ENCODE measurements at places on chromosomes 13 and 19.

DNA sequence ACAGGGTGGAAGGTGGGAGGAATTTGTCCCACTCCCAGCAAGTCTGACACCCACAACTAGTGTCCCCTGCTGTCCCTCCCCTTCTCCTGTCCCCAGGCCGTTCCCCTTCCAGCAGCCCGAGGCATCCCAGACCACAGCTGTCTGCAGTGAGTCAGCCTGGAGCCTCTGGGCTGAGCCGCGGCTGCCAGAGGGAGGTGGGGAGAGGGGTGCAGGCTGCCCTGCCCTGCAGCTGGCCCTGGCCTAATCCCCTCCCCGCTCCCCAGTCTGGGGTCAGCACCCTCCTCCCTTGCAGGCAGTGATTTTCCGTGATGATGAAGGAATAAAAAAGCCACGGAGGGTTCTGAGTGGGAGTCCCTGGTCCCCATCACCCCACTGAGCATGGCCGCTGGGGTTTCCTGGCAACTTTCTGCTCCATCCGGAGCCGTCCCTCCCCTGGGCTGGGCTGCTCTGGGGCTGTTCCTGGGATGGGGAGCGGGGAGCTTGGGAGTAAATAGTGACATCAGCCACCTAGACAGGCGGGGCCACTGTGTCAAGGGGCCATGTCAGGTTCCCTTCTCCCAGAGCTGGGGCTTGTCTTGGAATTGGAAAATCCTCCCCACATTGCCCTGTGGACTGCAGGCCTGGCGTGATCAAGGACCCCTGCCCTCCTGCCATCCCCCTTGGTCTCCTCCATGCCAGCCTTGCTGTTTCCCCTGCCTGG is 16.8 kb downstream of the SPC24 start:
- peak; percentile 84 for DNase-seq

DNA sequence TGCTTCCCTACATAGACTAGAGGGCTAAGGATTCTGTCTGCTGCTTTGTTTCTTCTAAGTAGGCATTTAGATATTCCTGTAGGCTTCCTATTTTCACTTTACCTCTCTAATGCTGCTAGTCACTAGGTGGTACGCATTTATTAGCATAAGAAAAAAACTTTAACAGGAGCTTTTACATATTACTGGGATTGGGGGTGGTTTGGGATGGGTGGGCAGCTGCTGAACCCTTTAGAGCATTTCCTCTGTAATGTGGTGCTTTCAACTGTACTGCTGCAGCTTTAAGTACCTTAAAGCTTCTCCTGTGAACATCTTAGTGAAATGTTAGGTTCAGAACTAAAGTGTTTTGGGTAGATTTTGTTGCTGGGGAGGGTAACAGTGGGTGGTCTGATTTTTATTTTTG is 92.6 kb downstream of the ZNF486 start:
- no peak for DNase-seq

DNA sequence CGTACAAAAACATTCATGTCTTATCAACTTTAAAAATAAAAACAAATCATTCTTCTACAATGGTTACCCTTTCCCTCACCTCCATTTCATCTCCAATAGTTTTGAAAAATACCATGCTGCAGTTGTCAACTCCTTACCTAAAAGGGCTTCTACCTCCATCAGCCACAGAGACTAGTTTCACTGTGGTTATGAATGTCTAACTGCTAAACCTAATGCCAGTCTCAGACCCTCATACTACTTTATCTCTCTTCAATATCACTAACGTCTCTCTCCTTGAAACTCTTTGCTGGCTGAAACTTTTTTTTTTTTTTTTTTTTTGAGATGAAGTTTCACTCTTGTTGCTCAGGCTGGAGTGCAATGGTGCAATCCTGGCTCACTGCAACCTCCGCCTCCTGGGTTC is 27.1 kb downstream of the LNX2 start:
- no peak for DNase-seq

DNA sequence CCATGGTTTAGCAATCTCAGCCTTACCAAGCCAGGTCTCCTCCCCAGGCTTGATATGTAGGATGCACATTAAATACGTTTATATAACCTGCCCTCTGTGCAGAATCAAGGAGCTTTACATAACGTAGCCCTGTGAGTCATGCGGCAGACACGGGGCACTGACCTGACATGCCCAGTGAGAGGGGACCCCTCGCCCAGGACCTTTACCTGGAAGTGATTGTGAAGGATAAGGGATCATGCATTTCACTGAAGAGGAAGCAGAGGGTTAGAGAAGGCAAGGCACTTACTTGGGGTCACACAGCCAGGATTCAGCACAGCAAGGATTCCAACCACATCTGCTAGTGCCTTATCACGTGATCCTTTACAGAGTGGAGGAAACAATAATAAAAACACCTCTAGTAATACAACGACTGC is 18.9 kb upstream of the FOSB start:
- no peak for DNase-seq

DNA sequence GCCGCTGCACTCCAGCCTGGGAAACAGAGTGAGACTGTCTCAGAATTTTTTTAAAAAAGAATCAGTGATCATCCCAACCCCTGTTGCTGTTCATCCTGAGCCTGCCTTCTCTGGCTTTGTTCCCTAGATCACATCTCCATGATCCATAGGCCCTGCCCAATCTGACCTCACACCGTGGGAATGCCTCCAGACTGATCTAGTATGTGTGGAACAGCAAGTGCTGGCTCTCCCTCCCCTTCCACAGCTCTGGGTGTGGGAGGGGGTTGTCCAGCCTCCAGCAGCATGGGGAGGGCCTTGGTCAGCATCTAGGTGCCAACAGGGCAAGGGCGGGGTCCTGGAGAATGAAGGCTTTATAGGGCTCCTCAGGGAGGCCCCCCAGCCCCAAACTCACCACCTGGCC is at the start of gene KLK2:
TSS of gene KLK2 (plus strand) at position 384 of the 400 bp plus-strand sequence. CDS start 35 bp downstream, outside the sequence.
- no peak for DNase-seq

GRCh38 chr13:28659621-28659970 is 666 bp downstream of the POMP start:
- DNase-seq = no peak

- DNase-seq = no peak
Observed at GRCh38 chr13:98869408-98870090, 108.3 kb downstream of the DOCK9 start.

GRCh38 chr19:23789246-23789645 is 30.6 kb upstream of the ZNF681 start:
- no peak for DNase-seq

DNA sequence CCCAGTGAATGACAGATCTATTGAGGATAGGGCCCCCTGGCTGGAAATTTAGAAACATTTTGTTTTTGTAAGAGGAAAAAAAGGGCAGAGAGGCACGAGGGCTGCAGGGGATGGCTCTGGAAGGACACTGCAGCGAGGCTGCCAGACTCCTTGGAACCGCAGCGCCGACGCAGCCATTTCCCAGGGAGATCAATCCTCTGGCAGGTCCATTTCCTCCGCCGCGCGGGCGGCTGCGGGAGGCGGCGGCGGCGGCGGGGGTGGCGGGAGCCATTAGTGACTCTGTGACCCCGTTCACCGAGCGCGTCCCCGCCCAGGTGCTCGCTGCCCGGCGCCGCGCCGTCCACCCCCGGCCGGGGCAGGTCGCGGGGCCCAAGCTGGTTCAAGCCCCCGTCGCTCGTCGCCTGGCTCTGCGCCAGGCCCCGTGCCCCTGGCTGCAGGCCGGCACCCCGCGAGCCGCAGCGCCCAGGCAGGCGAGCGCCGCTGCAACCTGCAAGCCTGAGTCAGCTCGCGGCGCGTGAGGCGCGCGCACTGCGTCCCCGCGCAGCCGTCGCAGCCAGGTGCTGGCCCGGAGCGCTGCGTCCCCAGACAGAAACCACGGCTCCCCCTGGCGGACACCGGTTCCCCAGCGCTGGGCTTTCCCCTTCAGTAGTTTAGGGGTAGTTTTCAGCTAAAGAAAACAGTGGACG is 192.6 kb downstream of the KATNAL1 start:
- DNase-seq = peak; percentile 95

- DNase-seq = no peak
Observed at GRCh38 chr19:23771316-23771715, 12.6 kb upstream of the ZNF681 start.

DNA sequence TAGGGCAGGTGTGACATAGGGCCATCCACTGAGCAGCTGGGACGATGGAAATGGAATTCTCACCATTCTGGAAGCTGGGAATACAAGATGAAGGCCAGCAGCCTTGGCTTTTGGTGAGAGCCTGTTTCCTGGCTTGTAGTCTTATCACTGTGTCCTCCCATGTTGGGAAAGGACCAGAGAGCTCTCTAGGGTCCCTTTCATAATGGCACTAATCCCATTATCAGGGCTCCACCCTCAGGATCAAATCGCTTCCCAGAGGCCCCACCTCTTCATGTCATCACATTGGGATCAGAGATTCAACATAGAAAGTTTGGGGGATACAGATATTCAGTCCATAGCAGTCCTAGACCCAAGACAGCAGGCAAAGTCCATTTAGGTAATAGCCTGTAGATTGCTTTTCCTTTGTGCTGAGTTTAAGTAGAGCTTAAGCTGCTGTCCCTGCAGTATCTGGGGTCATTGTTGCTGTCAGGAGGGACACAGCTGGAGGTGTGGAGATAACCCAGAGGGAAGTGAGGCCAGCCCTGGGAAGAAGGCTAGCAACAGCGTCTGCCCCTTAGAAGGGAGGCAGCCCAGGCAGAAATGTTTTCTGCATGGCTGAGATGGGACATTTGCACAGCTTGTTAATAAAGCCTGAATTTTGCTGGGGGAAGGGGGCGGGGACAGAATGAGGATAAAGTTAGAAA is 136.5 kb upstream of the GPR12 start:
- no peak for DNase-seq

DNA sequence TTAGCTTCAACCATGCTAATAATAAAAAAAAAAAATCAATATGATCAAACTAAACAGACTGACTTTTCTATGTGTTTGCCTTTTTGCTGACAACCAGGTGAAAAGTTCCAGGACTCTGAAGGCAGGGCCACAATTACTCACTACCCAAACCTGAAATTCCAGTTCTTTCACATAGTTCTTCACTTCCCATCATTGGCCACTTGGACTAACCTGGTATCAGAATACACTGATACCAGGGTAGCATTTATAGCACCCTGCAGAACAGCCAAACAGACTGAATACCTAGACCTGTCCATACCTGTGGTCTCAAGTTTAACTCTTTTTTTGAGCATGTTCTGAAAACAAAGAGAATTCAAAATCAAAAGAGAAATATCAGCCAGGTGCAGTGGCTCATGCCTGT is 25.1 kb downstream of the ELF1 start:
- DNase-seq = no peak

- no peak for DNase-seq
Observed at GRCh38 chr19:1144741-1145140, 29.3 kb downstream of the SBNO2 start.

GRCh38 chr13:95485518-95486144 is 66.9 kb upstream of the CLDN10 start:
- DNase-seq = no peak

- no peak for DNase-seq
Observed at GRCh38 chr13:110680852-110681251, 25.1 kb downstream of the CARS2 start.

DNA sequence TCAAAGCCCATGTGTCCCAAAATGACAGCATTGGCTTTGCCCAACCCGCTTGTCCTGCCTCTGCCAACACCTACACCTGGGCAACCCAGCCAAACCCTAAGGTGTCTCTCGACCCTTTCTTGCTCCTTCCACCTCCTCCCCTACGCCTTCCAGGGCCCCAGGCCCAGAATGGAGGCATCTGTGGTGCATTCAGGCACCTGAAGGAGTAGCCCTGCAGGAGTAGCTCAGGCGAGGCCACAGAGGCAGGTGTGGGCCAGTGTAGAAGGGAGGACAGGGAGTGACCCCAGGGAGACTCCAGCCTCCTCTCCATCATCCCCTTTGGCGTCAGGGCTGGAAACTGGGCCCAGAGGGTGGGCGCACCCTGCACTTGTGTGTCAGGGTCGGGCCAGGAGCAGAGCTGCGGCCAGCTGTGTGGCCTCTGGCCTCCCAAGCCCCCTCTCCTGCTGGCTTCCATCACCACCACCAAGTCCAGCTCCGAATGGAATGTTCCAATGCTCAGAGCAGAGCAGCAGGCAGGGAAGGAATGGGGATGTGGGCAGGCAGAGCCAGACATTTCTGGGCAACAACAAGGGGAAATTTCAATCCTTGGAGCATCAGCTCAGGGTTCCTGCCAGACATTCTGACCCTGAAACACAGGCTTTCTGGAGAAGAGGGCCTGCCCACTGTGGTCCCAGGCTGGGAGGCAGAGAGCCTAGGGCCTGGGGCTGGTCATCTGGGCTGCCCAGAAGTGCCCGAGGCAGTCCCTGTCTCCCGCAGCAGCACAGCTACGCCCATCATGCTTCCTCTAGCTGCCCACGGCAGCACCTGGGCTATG is 16.4 kb downstream of the PLEKHF1 start:
- no peak for DNase-seq

DNA sequence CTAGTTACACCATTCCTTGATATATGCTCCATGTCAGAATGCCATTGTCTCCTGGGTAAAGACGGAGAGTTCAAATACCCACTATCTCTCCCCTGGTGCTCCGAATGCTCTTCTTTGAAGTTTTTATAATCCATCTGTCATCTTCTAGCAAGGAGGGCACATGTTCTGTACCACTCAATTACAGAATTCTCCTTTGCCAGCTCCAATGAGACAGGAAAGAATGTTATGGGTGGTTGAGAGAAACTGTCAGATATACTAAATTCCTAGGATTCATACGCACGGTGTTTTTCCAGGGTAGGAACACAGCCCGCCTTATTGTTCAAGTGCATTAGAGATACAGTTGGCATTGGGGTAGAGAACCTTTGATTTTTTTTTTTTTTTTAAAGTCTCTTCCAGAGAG is 118.0 kb upstream of the ZNF536 start:
- no peak for DNase-seq

DNA sequence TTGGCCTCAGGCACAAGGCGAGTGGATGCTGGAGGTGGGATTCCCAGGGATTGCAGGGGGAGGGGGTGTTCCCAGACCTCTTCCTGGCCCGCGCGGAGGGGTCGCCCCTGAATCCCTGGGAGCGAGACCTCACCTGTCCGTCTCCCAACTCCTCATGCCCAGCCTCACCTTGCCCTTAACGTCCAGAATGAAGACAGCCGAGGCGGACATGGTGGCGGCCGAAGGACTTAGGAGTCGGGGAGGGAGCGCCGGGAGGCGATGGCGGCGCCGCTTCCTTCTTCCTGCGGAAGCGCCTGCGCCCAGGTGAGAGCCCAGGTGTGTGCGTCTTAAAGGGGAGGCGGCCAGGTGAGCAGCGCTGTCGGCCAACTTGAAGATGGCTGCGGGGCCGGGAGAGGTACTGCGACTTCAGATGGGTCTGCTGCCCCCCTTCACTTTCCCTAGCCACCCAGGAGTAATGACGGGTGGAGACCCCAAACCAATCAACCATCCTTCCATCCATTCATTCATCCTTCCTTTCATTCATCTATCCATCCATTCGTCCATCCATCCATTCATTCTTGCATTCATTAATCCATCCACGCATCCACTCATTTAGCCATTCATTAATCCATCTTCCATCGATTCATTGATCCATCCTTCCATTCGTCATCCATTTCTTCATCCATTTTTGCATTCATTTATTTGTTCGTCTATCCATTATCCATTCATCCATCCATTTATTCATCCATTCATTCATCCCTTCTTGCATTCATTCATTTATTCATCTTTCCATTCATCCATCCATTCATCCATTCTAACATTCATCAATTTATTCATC is at the start of gene AP1M2:
TSS of gene AP1M2 (minus strand) at position 291 of the 817 bp plus-strand sequence. CDS start at position 210, 81 bp downstream.
- no peak for DNase-seq

All from sciatic nerve (tissue), 2 donors.